ENCODE measurements at places on chromosomes 4 and X.

GRCh38 chrX:74160816-74161215 lies 143.2 kb upstream of the ZCCHC13 start:
- DNase-seq: no peak

GRCh38 chr4:77488882-77489281 lies 116.7 kb upstream of the CXCL13 start:
- DNase-seq: no peak

GRCh38 chrX:48451708-48452107 lies 18.4 kb downstream of the SLC38A5 start:
- no peak for DNase-seq

GRCh38 chr4:79413886-79414285 lies 5.9 kb upstream of the GK2 start:
- no peak for DNase-seq

- DNase-seq: no peak
Observed at GRCh38 chr4:55682295-55682694, 46.2 kb upstream of the NMU start.

DNA sequence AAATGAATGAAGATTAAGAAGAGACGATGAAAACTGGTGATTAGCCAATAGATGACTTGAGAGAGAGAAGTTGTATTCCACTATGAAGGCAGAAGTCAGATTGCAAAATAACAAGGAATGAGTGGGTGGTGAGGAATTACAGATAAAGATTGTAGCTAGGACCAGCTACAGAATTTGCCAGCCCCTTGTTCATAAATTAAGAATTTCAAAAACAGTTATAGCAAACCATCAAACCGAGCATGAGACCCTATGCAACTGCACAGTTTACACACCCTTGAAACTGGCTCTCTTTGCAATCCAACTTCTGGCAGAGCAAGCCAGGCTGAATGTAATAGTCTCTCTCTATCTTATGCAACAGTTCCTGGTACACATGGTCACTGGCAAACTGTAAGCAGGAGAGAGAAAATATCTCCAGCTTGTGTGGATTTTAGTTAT lies 35.2 kb downstream of the STAP1 start:
- no peak for DNase-seq

- DNase-seq: peak; percentile 37
Observed at GRCh38 chrX:107654872-107655761, 26.8 kb downstream of the PRPS1 start.

DNA sequence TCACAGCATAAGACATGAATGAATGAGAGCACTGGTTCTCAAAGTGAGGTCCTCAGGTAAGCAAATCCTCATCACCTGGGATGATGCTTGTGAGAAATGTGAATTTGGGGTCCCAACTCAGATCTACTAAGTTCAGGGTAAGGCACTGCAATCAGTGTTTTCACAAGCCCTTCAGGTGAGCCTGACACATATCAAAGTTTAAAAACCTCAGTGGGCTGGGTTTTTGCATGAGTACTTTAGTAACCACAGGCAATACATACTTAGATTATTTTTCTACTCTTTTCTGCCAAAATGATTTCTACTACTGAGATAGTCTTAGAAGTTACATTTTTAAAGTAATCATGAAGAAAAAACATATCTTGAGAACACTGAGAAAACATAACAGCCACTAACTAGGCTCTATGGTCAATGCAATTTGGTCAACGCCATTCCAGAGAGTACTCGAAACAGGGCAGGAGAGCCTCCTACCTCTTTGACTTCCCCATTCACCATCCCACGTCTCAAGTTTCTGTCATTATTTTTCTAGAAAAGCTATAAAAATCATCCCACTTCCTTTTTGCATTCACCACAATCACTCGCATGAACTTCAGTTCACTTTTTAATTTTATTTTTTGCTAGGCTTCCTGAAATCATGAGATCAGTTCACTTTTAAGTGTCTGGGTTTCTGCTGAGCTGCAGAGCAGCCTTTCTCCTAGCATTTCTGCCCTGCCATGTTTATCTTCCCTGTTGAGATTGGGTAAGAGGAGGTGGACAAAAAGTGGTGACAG lies 73.8 kb downstream of the MFAP3L start:
- DNase-seq: no peak

- DNase-seq: no peak
Observed at GRCh38 chr4:8913858-8914460, 42.3 kb upstream of the HMX1 start.

DNA sequence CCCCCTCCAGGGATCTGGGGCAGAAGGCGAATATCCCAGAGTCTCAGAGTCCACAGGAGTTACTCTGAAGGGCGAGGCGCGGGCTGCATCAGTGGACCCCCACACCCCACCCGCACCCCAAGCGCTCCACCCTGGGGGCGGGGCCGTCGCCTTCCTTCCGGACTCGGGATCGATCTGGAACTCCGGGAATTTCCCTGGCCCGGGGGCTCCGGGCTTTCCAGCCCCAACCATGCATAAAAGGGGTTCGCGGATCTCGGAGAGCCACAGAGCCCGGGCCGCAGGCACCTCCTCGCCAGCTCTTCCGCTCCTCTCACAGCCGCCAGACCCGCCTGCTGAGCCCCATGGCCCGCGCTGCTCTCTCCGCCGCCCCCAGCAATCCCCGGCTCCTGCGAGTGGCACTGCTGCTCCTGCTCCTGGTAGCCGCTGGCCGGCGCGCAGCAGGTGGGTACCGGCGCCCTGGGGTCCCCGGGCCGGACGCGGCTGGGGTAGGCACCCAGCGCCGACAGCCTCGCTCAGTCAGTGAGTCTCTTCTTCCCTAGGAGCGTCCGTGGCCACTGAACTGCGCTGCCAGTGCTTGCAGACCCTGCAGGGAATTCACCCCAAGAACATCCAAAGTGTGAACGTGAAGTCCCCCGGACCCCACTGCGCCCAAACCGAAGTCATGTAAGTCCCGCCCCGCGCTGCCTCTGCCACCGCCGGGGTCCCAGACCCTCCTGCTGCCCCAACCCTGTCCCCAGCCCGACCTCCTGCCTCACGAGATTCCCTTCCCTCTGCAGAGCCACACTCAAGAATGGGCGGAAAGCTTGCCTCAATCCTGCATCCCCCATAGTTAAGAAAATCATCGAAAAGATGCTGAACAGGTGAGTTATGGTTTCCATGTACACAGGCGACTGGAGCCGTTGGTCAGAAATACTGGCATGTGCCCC lies at the start of gene CXCL1:
Gene CXCL1 (plus strand): TSS at position 264 of the 926 bp plus-strand sequence. CDS start 78 bp downstream, at position 342.
- DNase-seq: no peak

DNA sequence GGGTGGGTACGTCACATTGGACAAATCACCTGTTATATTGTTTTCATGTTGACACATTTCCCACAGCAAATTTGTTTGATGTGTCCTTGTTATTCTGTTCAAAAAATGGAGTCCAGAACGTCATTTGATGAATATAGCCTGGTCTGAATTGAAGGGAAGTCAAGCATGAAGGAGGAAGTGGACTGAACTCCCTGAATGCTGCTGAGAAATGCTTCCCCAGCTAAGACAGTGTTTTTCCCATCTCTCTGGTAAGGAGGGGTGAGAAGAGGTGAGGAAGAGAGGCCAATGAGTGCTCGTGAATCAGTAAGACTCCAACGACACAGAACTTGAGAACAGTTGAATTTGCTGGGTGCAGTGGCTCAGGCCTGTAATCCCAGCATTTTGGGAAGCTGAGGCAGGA lies 127.4 kb downstream of the RBM47 start:
- DNase-seq: no peak

GRCh38 chrX:79182616-79183015 lies 38.1 kb downstream of the GPR174 start:
- no peak for DNase-seq

- no peak for DNase-seq
Observed at GRCh38 chrX:120429776-120430540, 39.1 kb downstream of the LAMP2 start.

GRCh38 chr4:170589597-170590191 lies 499.9 kb upstream of the AADAT start:
- DNase-seq: no peak

GRCh38 chr4:19905024-19905423 lies 346.7 kb upstream of the SLIT2 start:
- DNase-seq: no peak

GRCh38 chr4:42709392-42710065 lies 52.6 kb upstream of the ATP8A1 start:
- DNase-seq: no peak

Measured in omental fat pad (tissue), 4 donors.